ENCODE measurements at places on chromosomes 6 and 20.

- peak; percentile 78 for DNase-seq
These were observed 323.6 kb downstream of the CD83 start for GRCh38 chr6:14440940-14441781.

DNA sequence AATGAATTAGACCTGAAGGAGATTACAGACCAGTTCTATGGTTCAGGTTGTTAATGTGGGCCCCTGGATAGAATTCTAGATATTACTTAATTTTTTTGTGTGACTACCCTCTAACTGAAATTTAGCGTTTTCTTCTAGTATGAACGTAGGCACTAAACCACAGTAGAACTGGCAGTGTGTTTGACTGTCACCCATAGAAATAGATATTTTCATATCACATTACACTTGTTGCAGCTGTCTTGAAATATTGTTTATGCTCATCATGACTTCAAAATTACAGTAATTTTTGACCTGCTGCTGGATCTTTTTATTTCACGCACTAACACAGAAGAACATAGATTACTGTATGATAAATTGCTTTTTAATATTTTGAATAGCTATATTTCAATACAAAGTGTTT is 31.6 kb downstream of the E2F3 start:
- DNase-seq, result no peak

- no peak for DNase-seq
These were observed 180.7 kb downstream of the BTBD3 start for GRCh38 chr20:12098421-12098820.

GRCh38 chr6:161128680-161129196 is 137.2 kb downstream of the MAP3K4 start:
- DNase-seq, result no peak

DNA sequence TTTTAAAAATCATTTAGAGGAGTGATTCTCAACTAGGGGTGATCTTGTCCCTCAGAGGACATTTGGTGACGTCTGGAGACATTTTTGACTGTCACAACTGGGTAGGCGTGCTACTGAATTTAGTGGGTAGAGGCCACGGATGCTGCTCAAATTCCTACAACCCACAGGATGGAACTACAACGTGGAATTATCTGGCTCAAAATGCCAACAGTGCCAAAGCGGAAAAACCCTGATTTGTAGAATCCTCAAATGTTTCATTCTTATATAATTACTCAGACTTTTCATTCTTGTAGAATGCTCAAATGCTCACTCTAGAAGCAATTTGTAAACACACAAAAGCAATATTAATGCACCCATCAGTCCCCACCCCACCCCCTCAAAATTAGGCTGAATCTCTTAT is 229.8 kb downstream of the ZMYND8 start:
- DNase-seq, result peak; percentile 79

DNA sequence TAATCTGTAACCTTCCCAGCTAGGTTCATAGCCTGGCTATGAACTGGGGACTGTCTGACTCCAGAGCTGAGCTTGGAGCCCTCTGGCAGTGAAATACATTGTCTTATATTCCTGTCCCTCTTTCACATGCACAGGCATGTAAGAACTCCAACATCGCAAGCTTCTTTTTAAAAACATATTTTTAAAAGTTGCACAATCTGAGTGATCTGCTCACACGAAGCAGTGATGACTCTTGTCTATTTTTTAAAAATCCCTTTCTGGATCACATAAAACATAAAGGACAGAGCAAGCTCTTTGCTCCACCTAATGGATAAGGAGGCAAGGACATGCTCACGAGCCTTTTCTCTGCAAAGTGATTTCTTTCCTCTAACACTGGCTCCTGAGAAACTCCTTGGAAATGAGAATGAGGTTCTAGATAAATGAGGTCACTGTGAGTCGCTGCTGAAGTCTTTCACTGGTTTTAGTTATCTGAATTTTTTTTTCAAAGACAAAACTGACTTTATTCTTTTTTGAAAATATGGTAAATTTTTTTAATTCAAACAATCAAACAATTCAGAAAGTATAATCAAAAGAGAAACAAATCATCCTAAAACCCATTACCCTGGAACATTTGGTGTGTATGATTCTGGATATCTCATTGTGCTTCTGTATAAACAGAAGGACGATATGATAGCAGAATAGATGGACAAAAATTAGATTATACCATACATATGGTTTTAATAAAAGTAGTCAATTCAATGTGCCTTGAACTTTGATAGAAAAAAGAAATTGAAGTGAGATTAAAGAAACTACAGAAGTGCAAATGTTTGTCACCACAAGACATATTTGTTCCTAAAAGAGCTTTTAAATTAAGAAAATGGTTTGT is 30.8 kb downstream of the IL20RA start:
- peak; percentile 72 for DNase-seq

DNA sequence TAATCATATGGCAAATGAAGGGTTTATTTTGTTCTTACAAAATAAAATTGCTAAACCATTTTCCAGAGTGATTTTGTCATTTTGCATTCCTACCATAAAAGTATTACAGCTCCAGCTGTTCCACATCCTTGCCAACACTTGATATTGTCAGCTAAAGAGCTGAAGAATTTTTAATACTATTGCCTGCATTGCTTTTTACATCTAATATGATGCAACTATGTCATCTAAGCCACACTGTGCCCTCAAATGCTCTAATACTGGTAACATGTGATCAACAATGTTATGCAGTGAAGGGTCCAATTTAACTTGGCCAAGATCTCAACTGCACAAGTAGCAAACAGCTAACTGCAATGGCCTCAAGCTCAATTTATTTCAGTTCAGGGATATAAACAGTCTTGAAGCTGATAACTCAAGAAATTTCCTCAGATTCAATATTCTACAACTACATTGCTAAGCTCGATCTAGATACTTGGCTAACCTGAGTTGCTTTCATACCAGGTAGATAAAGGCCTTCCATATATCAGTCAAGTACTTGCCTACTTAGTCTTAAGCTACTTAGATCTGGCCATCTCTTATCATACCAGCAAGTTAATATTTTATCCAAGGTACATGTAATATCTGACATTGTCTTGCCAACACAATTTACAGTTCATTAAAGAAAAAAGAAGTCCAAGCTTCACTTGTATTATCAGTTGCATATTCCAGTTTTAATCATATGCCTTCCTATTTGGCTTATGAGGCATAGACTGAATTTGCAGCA is 17.0 kb downstream of the AKIRIN2 start:
- DNase-seq, result peak; percentile 46

DNA sequence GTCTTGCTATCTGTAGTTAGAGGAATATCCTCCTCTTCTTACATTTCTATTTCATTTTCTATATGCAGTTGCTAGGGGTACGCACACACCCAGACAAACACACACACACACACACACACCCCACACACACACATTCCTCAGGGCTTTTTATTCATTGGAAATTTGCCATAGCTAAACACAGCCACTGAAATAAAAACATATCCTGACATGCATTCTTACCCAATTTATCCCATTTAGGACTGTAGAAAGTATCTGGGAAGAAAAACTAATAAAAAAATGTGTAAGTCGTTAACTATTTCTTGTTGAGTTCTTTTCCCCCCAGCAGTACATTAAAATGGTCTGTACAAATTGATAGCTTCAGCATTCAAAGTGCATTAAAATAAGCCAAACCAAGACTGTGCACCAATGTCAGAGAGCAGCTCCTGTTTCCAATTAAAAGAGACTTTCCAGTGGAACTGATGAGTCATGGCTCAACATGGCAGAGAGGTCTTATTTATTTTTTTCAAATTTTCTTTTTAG is 357.9 kb upstream of the AGPAT4 start:
- peak; percentile 93 for DNase-seq

DNA sequence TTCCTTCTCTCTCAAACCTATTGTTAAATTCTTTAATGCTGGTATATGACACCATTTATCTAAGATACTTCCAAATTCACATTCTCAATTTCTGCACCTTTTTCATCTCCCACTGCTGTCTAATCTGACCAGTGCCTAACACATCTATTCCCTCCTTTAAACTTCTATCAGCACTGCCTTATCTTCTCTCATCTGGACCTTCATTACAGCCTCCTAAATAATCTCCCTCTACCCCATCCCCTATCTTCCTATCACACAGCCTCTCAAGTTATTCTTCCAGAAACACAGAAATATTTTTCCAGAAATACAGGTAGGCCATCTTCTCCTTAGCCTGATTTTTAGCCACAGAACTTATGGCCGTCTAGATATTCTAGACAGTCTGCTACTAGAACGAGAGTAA is 5.5 kb downstream of the DTNBP1 start:
- no peak for DNase-seq

DNA sequence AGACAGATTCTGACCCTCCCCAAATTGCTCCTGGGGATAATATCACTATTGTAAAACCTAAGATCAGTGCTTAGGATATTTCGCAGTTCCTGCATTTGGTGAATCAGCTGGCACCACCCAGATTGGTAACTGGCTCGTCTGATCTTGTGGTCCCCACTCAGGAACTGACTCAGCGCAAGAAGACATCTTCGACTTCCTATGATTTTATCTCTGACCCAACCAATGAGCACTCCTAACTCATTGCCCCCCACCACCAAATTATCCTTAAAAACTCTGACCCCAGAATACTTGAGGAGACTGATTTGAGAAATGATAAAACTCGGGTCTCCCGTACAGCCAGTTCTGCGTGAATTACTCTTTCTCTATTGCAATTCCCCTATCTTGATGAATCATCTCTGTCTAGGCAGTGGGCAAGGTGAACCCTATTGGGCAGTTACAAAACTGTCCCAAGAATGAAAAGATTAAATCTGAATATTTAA is 55.7 kb upstream of the PRND start:
- DNase-seq, result no peak

GRCh38 chr6:104896914-104897313 is 37.2 kb upstream of the HACE1 start:
- DNase-seq, result no peak

GRCh38 chr6:25088513-25088912 is 152.8 kb upstream of the RIPOR2 start:
- no peak for DNase-seq

DNA sequence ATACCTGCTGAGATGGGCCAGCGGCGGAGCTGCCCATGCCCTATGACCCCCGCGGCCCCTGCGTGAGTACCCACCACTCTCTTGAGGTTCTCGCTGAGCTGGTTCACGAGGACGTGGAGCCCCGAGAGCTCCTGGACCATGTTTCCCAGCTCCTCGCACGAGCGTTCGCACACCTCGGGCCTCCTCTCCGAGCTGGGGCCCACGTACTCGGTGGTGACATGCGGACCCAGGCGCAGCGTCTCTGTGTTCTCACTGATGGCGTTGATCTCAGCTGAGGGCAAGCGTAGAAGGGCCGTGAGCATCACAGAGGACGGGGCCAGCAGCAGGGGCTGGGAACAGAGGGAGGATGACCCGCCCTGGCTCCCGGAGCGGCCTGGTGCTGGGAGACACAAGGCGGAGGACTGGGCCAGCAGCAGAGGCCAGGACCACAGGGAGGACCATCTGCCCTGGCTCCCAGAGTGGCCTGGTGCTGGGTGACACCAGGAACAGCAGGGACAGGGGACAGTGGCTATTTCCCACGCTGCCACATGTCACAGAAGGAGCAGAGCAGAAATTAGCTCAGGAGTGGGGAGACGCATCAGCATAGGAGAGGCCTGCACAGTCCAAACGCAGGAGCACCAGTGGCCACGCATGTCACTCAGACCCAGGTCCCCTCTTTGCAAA is 11.8 kb downstream of the THBS2 start:
- DNase-seq, result no peak

- no peak for DNase-seq
These were observed 77.2 kb downstream of the GCNT2 start for GRCh38 chr6:10598084-10598960.

DNA sequence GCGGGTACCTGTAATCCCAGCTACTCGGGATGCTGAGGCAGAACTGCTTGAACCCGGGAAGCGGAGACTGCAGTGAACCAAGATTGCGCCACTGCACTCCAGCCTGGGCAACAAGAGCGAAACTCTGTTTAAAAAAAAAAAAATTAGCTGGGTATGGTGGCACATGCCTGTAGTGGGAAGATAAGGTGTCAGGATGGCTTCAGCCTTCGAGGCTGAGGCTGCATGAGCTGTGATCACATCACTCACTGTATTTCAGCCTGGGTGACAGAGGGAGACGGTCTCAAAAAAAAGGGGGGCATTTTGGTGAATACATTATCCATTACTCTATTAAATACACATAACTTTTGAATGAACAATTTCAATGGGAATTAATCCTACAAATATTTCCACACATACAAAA is 32.4 kb downstream of the SNX3 start:
- no peak for DNase-seq

- DNase-seq, result no peak
These were observed 133.1 kb upstream of the PTPRT start for GRCh38 chr20:43322851-43323250.

DNA sequence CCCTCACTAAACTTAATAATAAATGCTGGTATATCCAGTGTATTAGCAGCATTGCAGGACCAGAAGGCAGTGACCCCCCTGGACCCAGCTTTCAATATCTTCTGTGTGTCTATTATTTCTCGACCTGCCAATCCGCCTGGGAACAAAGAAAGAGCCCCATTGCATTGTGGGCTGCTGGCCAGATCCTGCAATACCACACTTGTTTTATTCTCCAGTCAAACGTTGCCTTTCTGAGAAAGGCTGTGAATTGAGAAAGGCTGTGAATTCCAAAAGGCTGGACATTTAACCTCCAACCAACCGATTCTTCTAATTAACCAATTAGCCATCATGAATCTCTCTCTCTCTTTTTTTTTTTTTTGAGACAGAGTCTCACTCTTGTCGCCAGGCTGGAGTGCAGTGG is 1.5 kb upstream of the MTO1 start:
- DNase-seq, result no peak

- DNase-seq, result no peak
These were observed 219.0 kb downstream of the BMP7 start for GRCh38 chr20:57047281-57048026.

DNA sequence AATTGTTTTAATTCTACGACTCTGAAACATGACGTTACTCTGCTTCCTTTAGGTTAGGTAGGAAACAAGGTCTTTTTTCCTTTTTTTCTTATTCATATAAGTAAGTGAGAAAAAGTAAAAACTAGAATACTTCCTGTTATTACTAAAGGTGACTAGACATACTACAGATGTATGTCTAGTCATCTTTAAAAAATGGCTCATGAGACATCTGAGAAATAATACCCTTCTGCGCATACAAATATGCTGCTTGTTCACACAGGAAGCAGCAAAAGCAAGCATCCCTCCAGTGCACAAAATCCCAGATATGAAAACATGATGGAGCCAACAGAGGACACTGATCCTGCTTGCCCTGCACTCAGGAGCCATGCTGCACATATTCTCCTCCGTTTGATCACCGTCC is 699.1 kb downstream of the EPM2A start:
- no peak for DNase-seq

- peak; percentile 84 for DNase-seq
These were observed 193.4 kb upstream of the PREP start for GRCh38 chr6:105596284-105596755.

GRCh38 chr6:35415065-35415891 is 36.9 kb upstream of the FANCE start:
- peak; percentile 87 for DNase-seq
